WTC11 (cell line): ENCODE measurements at places on chromosomes 16 and 17.

DNA sequence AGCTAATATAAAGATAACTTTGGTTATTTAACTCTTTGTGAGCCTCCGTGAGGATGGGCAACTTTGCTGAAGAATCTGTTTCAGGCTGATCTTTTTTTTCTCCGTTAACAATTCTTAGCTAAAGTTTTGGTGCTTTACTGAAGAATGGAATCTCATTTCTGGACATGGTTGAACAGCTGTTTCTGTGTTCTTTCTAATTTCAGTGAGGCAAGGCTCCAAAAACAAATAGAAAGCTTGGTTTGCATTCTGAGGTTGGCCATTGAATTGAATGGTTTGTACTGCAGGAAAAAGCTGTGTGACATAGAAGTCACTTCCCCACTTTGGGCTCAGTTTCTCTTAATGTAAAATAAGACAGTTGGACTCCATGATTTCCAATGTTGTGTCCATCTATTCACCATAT, 22.3 kb upstream of the HLF start:
- DNase-seq, result no peak

DNA sequence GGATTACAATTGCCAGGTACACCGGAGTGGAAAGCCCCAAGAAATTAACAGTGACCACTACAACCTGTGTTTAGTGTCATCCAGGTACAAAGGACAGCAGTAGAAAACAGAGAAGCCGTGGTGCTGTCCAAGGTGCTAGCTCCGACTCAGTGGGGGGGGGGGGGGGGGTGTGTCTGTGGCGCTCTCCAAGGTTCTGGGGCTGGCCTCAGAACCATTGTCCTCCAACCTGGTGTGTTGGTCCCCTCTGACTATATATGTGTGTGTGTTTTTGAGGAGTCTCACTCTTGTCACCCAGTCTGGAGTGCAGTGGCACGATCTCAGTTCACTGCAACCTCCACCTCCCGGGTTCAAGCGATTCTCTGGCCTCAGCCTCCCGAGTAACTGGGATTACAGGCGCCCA, 5.8 kb upstream of the ZNF23 start:
- DNase-seq, result peak; percentile 47

DNA sequence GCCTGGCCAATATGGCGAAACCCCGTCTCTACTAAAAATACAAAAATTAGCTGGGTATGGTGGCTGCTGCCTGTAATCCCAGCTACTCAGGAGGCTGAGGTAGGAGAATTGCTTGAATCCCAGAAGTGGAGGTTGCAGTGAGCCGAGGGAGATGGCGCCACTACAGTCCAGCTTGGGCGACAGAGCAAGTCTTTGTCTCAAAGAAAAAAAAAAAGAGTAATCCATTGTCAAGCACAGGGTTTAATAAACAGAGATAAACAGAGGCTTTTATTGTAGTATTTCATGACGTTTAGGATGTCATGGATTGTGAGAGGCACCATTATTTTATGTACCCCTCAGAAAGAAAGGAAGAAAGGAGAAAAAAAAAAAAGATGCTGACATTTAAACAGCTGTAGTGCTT, 75.2 kb upstream of the RNU2-1 start:
- no peak for DNase-seq

DNA sequence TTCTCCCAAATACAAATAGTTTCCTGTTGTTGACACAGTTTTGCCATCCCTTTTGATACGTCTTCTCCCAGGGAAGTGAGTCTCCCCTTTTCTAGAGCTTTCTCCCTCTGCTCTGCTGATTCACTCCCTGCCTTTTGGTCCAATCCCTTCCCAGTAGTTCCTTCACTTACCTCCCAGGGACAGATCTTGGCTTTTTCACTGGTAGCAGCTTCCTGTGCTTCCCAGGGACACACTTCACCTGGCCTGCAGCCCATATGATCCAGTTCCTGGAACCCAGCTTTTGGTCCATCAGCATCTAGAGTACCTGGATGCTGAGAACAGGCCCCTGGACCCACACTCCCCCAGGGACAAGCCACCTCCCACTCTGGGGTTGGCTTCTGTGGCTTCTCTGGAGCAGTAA, 15.8 kb downstream of the GPR179 start:
- no peak for DNase-seq

- peak; percentile 65 for DNase-seq
Measured at GRCh38 chr17:7460850-7461660, 16.2 kb downstream of the CHRNB1 start.

DNA sequence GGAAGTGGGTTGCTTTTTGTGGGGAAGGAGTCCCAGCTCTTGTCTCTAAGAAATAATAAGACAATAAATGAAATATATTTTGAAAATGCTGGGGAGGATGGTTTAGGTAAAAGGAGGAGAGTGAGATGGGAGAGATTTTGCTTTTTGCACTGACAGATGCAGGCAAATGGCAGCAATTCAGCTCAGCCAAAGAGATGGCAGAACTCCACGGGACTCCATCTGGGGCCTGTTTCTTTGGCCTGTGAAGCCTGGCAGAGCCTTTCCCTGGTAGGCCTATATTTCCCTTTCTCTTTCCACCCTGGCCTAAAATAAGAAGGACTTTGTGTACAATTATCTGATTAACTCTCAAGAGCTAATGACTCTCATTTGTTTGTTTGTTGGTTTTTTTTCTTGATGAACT, 1525.1 kb downstream of the CDH11 start:
- DNase-seq, result no peak

- DNase-seq, result no peak
Measured at GRCh38 chr16:79638386-79638785, 37.8 kb upstream of the MAF start.

DNA sequence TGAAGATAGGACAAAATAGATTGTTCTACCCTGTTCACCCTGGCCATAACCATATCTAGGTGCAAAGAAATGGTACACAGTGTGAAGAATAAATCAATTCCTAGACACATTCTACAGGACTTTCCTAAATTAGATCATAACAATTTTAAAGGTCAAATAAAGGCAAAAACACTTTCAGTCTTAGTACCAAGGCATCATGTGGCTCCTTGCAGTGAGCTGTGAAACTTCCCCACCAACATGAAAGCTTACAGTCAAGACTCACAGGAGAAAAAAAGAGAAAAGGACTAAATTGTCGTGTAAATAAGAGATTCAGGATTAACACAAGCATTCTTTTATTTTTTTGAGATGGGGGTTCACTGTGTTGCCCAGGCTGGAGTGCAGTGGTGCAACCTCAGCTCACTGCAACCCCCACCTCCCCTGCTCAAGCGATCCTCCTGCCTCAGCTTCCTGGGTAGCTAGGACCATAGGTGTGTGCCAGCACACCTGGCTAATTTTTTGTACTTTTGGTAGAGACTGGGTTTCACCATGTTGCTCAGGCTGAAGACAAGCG, 14.2 kb downstream of the NSMCE1 start:
- no peak for DNase-seq

- no peak for DNase-seq
Measured at GRCh38 chr17:35167666-35168065, 20.0 kb downstream of the UNC45B start.

- DNase-seq, result peak; percentile 98
Measured at GRCh38 chr17:7281074-7281952, at the start of gene SLC2A4. SLC2A4 (plus strand) TSS chr17:7281718; CDS start chr17:7281935, 217 bp downstream.

DNA sequence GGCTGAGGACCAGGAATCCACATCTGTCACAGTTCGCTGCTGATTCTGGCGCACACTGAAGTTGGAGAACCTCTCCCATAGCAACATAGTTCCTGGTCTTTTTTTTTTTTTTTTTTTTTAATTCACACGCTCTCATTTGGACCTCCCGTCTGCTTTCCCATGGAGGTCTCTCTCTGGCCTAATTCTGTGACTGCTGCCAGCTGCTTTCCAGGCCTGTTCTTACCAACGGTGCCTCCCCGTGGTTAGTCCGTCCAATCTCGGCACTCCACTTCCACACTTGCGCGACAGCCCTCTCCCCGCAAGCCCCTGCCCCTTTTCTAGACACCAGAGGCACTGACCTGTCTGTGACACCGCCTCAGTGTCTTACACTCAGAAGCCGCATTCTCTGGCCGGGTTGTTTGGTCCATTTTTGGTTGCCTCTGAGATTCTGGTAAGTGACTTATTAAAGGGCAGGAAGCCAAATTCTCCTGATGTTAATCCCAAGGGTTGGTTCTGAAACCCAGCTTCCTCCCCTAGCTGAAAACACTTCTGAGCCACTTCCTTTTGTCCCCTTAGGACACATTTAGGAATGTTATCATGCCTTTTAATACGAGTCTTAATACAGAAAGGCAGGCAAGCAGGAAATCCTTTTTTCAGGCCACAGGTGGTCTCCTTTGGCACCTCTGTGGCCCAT, 1.1 kb upstream of the AKTIP start:
- DNase-seq, result peak; percentile 11

DNA sequence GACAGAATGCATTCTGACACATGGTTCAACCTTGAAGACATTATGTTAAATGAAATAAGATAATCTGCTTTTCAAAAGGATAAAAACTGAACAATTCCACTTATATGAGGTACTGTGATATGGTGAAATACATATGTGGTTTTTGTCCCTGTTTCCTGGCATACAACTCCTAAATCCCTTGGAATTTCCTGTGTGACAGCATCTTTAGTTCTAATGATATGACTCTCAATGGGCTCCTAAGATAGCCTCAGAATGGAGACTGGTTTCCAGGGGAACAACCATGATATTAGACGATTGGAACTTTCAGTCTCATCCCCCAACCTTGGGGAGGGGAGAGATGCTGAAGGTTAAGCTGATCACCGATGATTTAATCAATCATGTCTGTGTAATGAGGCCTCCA, 37.7 kb upstream of the PHLPP2 start:
- no peak for DNase-seq

- DNase-seq, result no peak
Measured at GRCh38 chr16:7013990-7014389, 318.7 kb upstream of the RBFOX1 start.

DNA sequence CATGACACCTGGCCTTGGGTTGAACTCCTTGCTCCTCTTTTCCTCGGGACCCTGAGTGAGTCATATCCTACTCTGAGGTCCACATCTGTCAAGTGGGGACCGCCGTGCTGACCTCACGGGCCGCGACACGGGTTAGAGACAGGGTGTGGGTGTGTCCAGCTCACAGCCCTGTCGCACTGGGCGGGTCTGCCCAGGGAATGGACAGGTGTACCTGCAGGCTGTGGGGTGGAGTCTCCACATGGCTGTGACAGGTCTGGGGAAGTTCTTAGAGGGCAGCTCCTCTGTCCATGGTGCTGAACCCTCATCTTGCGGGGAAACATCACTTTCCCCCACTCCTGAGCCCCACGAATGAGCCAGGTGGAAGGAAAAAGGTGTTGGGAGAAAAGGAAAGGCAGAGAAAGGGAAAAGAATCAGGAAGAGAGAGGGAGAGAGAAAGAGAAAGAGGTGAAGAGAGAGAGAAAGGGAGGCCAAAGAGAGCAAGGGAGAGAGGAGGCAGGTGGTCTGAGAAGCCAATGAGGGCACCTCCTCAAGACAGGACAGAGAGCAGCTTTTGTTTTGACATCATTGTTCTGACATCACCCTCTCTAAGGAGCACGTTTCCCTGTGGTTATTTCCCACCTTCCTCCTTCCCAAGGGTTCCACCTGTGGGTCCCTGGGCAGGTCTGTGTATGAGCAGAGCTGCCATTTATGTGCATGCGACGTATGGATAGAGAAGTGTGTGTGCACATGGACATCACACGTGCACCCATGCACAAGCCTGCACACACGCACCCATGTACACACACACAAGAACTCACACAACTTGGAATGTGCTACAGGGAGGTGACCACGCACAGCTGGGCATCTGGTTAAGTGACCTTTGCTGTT, 32.6 kb upstream of the CBFA2T3 start:
- DNase-seq, result peak; percentile 63

- no peak for DNase-seq
Measured at GRCh38 chr16:50272687-50273381, 6.5 kb downstream of the ADCY7 start.

- no peak for DNase-seq
Measured at GRCh38 chr17:1762901-1763898, 1.3 kb downstream of the SERPINF1 start.

DNA sequence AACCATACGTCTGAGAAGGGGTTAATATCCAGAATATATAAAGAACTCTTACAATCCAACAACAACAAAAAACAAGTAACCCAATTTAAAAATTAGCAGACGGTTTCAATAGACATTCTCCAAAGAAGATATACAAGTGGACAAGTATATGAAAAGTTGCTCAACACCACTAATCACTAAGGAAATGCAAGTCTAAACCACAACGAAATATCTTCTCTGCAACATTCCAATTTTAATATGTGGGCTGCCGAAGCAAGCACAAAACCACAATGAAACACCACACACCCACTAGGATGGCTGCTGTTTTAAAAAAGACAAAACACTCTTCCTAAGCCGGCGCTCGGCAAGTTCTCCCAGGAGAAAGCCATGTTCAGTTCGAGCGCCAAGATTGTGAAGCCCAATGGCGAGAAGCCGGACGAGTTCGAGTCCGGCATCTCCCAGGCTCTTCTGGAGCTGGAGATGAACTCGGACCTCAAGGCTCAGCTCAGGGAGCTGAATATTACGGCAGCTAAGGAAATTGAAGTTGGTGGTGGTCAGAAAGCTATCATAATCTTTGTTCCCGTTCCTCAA, 5.9 kb upstream of the SLC13A2 start:
- DNase-seq, result no peak

GRCh38 chr16:31064882-31065461, 9.1 kb downstream of the ZNF668 start:
- DNase-seq, result no peak

- no peak for DNase-seq
Measured at GRCh38 chr17:3590231-3590630, 19.0 kb downstream of the TRPV1 start.

DNA sequence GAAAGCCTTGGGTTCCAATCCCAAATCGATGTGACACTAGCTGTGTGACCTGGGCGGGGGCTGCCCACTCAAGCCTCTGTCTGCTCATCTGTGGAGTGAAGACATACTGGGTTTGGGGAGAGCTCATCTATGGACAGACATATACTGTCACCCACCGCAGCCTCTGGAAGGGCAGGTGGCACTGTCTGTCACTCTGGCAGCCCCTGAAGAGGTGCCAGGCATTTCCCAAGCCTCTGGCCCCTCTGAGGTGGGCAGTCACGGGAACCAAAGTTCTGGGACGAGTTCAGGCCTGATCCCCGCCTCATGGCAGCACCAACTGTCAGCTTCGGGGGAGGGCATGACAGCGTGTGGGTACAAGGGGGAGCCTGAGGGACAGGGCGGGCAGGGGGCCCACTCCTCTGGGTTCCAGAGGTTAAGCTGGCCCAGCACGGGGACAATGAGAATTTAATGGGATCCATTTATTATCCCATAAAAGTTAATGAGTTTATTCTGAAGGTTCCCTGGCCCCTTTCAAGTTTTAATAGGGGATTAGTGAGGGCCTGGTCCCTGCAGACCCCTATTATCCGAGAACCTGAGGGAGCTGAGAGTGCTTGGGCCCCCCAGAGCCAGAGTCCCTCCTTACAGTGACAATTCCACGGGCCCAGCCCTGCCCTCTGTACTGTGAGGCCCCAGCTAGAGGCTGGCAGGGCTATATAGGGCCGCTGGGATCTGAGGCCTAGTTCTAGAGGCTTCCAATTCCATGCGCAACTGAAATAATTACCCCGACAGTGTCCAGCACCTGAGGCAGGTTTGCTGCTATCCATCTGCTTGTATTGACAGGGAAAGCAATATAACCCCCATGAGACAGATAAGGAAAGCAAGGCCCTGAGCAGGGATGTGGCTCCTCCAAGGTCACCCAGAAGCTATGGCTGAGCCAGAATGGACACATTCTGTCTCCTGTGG, 18.8 kb downstream of the SEZ6 start:
- no peak for DNase-seq

GRCh38 chr16:55274391-55274790, 49.6 kb upstream of the IRX6 start:
- no peak for DNase-seq
